Activated T-cell treated with anti-CD3 and anti-CD28 coated beads for 24 hours (primary cell): ENCODE measurements at places on chromosomes 1 and 21.

DNA sequence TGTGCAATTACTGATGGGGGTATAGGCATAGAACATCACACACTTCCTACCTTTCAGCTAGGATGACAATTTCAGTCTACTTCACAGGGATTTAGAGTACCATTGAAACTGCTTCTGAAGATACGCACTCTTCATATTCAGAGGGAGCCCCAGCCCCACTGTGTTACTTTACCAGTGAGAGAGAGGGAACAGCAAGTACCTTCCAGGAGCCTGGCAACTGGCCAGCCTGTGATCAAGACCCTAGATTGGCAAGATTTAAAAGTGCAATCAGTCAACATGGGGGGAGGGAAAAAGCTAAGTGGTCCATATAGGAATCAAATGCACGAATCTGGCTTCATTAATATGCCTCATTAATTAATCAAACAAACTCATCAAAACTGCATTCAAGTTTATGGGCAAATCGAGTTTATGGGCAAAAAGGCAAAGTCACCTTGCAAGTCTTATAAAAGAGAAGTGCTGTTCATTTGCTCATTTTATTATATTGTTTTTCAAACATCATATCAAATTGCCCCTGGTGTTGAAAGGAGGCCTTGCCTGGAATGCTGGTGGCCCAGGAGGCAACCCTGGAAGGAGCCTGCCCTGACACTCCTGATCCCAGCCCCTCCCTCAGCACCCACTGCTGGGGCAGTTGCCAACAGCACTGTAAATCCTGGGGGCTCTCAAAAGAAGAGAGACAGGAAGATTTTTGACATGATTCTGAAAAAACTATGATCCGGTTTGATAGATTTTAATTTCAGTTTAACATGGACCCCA, 184.9 kb upstream of the DPT start:
- no peak for DNase-seq

GRCh38 chr1:108913105-108913948, 36.5 kb downstream of the GPSM2 start:
- no peak for DNase-seq

DNA sequence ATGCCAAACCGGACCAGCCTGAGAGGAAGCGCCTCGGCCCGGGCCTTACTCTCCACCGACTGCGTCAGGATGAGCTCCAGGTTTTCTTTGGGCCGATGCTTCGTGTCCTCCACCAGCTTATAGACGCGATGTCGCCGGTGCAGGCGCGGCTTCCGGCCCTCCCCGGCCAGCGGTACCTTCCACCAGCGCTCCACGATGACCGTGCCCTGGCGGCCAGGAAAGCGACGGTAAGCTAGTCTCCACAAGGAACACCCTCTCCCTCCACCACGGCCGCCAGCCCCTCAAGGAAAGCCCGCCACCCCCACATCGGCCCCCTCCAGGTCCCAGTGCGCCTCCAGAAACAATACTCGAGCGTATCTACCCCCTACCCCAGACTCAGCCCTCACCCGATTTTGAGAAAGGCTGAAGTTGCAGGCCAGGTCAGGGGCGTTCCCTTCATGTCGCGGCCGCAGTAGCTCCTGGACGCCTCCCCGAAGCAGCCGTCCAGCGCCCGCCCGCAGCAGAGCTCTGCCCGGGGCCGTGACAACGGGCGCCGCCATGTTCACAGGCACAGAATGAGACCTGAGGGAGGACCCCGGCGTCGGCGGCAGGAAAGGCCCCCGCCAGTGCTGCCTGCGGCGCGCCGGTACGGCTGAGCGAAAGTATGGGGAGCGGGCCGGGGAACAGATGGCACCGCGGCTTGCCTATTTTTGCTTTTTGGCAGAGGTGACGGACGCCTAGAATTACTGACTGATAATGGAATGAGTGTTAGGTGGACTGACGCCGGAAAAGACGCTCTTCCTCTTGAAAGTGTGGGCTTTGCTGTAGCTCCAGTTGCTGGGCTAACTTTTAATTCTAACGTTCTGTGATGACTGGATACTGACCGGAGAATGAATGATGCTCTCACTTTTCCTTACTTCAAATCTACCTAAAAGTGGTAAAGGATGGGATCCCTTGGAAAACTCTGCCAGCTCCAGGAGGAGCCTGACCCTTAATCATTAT, at the start of gene MRPL9:
TSS of gene MRPL9 (minus strand) at position 556 of the 981 bp plus-strand sequence. CDS start at position 539, 17 bp downstream.
- peak; percentile 84 for DNase-seq

GRCh38 chr1:245996811-245997210, 510.3 kb downstream of the SMYD3 start:
- no peak for DNase-seq

GRCh38 chr1:33392206-33392605, 38.7 kb downstream of the PHC2 start:
- no peak for DNase-seq

DNA sequence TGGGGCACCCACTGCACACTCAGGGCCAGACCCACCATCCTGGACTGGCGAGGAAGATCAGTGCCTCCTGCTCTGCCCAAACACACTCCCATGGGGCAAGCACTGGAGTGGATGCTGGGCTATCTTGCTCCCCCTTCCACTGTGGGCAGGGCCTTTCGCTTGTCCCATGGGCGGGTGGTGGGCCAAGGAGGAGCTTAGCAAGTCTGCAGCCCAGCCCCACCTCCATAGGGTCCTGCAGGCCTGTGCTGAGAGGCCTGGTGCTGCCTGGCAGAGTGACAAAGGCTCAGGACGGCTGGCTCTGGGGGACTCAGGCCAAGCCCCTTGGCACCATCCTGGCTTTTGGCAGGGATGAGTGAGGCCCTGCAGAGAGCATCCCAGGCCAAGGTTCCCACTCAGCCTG, 89.4 kb downstream of the PTPRU start:
- no peak for DNase-seq

DNA sequence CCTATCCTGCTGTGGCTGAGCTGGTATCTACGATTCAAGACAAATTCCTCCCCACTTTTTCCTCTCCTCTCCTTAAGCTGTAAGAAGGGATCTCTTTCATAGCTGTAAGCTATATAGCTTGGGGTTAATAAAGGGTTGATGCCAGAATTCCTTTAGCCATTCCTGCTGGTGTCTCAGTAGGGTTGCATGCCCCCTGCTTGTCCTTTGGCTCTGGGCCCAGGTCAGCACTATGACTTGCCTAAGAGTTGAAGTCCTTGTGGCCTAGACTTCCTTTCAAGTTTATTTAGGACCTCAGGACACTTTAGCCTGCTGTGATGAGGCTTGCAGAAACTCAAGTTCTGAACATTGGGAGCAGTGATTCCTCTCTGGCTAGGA, 270.0 kb downstream of the AMY1C start:
- no peak for DNase-seq

DNA sequence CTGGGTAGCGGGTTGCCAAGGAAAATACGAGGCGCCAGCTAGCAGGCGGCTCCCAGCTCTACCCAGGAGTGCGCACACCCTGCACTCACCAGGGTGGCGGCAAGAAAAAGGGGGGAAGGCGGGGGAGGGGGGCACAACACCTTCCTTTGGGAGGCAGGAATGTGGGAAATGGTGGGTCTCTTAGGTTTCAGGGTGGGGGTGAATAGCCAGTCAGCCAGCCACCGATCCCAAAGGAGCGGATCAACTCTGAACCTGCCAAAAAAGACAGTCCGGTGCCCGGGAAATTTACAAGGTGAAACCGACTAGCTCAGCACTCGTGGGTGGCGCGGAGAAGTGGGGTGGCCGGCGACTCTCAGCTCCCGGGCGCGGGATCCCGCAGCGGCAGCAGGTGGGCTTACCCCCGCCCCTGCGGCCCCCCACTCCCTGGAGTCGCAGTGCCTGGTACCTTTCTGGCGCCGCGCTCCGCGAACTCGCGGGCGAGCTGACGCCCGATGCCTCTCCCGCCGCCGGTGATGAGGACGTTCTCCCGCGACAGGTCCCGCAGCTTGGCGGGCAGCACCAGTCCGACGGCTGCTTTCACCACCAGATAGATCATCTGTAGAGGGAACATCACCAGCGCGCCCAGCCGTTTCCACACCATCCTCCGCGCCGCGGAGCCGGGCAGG, 1.2 kb downstream of the DHRS3 start:
- DNase-seq = no peak

GRCh38 chr21:44540741-44541288, 820 bp upstream of the KRTAP10-1 start:
- DNase-seq = no peak

GRCh38 chr1:159091607-159092031, 15.1 kb upstream of the AIM2 start:
- no peak for DNase-seq

GRCh38 chr1:31376375-31377134, 3.7 kb upstream of the FABP3 start:
- no peak for DNase-seq

DNA sequence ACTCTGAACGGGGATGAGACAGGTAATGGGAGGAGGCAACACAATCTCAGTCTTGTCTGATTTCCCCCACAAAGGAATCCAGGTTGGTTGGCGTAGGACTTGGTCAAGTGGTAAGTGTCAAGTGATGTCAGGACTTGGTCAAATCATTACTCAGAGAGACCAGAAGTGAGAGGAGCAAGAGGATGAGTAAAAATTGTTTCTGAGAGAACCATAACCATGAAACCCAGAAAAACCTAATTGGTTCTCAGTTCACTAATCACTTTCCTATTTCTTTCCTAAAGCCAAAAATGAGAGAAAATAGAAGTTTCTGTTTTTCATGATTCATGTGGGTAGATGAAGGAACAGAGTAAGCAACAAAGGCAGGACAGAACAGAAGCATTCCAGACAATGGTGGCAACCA, 5.0 kb downstream of the PHC2 start:
- no peak for DNase-seq

DNA sequence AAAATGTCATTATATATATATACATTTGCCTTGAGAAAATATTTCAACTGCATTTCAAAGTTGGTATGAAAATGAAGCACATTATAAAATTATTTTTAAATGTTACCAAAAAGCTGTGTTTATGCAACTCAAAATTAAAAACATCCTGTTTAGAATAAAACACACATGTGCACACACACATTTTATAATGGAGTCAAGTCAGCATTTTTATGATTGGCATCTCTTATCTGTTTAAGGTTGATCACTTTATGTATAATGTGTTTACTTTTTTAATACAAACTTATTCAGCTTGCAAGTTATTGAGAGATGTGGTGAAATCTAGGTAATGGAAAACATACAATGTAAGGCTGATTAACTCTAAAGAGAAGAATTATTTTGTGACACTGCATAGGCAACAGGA, 80.4 kb downstream of the IFI44 start:
- DNase-seq = no peak
